Activated T-cell treated with anti-CD3 and anti-CD28 coated beads, Interleukin-2, amount 50 U/mL, for 1 hour (primary cell): ENCODE measurements at places on chromosomes 5 and 9.

DNA sequence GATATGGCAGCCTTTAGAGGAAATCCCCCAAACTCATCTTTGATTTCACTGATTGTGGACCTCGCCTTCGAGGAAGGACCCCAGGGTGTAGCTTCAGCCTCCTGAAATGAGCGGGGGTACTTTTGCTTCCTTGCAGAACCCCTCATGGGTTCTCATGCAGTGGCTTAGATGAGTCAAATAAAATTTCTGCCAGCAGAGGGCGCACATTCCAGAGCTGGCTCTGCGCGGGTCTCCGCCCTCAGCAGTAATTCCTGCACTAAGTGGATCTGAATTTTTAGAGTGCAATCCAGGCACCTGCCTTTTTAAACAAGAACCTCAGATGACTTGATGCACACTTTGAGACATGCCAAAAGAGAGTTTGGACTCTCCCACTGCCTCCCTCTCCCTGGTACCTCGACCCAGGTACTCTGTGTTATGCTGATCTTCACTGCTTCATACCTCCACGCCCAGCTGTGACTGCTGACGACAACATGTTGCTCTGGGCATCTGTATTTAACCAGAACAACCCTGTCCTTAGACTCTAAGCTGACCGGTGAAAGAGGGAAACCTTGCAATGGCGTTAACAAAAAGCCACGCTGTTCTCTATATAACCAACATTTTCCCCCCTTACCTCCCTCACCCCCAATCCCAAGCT is 7.3 kb downstream of the EGFLAM start:
- DNase-seq, result no peak

GRCh38 chr5:122076669-122077365 is 1.2 kb downstream of the LOX start:
- no peak for DNase-seq

DNA sequence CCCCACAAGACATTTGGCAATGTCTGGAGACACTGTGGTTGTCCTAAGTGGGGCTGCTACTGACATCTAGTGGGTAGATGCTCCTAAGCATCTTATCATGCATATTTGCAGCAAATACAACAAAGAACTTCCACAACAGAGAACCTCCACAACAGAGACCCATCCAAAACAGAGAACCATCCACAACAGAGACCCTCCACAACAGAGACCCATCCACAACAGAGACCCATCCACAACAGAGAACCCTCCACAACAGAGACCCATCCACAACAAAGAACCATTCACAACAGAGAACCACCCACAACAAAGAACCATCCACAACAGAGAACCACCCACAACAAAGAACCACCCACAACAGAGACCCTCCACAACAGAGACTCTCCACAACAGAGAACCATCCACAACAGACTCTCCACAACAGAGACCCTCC is 32.8 kb downstream of the ARPC5L start:
- DNase-seq, result peak; percentile 45

- DNase-seq, result peak; percentile 56
Observed at GRCh38 chr9:136312436-136312835, 8.5 kb upstream of the CCDC187 start.

- no peak for DNase-seq
Observed at GRCh38 chr5:66959653-66960052, 236.9 kb downstream of the CD180 start.

- no peak for DNase-seq
Observed at GRCh38 chr9:108813951-108814601, 41.7 kb downstream of the ACTL7B start.

- no peak for DNase-seq
Observed at GRCh38 chr9:85425153-85425611, 316.6 kb downstream of the AGTPBP1 start.

- no peak for DNase-seq
Observed at GRCh38 chr9:72305102-72305546, 59.9 kb downstream of the ZFAND5 start.

GRCh38 chr5:8366266-8366665 is 497.3 kb downstream of the MTRR start:
- DNase-seq, result no peak

DNA sequence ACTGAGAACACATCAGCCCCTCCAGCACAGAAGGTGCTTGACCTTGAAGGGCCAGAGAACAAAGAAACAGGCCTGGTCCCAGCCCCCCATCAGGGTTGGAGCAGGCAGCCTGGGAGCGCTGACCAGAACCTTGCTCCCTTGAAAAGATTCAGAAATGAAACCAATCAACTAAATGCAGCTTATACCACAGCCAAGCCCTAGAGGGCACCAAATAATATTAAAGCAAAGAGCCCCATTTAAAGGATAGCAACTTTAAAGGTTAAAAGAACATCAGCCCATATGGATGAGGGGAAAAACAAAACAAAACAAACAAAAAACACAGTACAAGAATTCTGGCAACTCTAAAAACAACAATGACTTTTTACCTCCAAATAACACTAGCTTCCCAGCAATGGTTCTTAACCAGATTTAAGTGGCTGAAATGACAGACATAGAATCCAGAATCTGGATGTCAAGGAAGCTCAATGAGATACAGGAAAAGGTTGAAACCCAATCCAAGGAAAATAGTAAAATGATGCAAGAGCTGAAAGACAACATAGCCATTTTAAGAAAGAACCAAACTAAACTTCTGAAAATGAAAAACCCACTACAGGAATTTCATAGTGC is 471.9 kb downstream of the MTRR start:
- no peak for DNase-seq

DNA sequence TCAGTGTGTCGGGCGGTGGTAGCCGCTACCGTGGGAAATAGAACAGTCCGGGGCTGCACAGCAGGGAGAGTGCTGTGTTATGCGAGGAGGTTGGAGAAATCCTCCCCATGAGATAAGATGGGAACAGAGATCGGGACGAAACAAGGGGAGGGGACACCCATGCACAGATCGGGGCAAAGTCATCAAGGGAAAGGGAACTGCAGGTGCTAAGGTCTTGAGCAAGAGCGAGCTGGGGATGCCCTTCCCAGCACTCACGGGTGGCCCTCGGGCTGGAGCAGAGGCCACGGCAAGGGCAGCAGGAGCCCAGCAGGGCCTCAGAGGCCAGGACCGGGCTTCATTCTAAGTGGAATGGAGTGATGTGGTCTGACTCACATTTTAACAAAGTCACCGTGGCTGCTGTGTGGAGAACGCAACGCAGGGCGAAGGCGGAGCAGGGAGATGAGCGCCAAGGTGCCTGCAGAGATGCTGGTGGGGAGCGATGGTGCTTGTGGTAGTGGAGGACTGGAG is 7.7 kb downstream of the IL13 start:
- DNase-seq, result no peak

DNA sequence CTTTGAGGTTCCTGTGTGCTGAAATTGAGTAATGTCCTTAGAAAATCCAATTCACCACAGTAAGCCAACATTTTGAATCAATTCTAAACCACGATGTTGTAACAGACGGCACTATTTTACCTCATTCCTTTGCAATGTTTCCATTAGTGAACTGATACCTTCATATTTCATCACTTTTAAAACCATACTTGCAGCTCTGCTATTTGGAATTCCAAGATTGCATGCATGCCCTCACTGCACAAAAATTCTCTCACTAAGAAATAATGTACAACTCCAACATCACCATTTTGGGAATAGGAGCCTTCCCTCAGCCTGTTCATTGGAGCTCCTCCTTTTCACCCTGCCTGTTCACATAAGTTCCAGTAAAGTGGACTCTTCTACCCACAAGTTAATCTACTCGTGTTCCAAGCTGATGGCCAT is 74.8 kb upstream of the TGFBR1 start:
- no peak for DNase-seq

- DNase-seq, result no peak
Observed at GRCh38 chr5:35365758-35366157, 135.5 kb upstream of the PRLR start.

DNA sequence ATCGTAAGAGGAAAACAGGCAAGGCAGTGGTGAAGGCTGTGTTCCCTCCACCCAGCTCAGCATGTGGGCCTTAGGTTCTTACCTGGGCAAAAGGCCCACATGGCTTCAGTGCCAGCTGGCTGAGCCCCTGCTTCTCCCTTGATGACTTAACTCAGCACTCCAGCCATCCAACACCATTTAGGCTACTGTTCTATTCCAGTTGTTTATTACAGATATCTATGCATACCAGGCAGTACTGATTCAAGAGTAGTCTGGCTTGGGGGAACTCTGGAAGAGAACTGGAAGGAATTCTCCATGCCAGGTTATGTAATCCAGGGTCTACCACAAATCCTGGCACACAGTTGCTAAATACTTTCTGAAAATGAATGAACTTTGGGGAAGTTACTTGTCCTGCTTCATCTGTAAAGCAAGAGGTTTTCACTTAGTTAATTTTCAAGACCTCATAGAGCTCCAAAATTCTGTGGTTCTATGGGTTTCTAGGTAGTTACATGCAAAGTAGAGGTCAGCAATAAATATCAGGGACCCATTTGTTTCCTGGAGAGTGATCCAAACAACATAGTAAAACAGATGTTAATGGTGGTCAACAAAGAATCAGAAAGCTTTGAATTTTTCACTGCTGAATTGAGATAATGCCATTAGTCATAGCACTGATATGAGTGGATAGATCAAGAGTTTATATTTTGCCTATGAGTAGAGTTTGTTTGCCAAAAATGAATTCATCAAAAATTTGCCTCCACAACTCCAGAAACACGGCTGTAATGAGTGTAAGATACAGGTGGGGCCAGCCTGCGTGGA is 88.2 kb upstream of the OSMR start:
- DNase-seq, result no peak

- no peak for DNase-seq
Observed at GRCh38 chr9:77472646-77473045, 175.5 kb downstream of the GNA14 start.

DNA sequence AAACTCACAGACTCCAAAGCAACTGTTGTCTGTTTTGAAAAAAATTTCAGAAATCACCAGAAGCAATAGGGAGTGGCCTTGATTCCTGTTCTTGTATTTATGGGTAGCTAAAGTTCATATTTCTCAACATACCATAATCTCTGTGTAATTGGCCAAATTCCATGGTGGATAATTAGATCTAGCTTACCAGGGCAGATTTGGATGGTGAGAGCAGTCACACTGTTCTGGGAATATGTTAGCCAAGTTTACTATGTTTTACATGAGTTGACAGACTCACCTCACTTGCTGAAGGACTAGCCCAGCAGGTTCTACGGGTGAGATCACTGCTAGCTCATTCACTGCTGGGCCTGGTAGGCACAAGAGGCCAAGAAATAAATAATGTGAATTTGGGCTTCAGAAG is 32.7 kb upstream of the CDKN2B start:
- DNase-seq, result no peak

GRCh38 chr5:142977363-142978051 is 207.3 kb downstream of the ARHGAP26 start:
- peak; percentile 37 for DNase-seq

GRCh38 chr5:30991462-30991861 is 202.0 kb upstream of the CDH6 start:
- no peak for DNase-seq

- DNase-seq, result no peak
Observed at GRCh38 chr9:109110329-109111021, 9.3 kb downstream of the TMEM245 start.

DNA sequence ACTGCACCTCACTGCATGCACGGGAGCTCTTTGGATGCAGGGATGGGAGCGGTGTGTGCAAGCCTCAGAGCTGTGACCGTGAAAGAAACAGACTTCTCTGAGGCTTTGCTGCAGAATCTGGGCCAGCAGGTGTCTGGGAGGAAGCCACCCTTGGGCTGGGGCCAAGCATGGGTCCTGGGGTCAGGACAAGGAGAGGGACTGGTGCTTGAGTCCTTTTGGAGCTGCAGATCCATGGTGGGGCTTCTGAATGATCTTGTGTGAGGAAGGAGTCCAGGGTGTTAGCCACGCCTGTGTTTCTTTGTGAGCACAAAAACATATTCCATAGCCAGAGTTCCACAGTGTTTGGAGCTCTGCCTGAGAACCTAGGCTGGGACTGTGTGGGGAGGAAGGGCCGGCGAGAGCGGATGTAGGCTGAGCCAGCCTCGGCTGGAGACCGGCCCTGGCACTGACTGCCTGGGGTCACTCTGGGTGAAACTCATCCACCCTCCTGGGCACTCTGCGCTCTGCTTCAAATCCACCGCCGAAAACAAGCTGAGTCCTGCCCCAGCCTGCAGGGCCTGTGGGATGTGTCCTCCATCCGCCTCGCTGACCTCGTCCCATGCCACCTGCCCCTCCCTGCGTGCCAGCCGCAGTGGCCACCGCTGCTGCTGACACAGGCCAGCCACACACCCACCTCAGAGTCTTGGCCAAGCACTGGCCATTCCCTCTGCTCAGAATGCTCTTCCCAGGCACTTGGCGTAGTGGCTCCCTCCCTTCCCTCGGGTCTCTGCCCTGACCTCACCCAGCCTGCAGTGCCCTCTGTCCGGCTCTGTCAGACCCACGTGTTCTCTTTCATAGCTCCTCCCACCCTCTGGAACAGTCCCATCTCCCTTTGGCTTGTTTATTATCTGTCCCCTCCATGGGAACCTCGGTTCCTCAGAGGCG is 26.7 kb downstream of the ERGIC1 start:
- DNase-seq, result no peak

GRCh38 chr5:1736889-1737711 is 62.5 kb downstream of the MRPL36 start:
- no peak for DNase-seq

- DNase-seq, result no peak
Observed at GRCh38 chr5:83026930-83027687, 50.1 kb downstream of the TMEM167A start.

- no peak for DNase-seq
Observed at GRCh38 chr5:16891033-16891432, 45.1 kb downstream of the MYO10 start.

DNA sequence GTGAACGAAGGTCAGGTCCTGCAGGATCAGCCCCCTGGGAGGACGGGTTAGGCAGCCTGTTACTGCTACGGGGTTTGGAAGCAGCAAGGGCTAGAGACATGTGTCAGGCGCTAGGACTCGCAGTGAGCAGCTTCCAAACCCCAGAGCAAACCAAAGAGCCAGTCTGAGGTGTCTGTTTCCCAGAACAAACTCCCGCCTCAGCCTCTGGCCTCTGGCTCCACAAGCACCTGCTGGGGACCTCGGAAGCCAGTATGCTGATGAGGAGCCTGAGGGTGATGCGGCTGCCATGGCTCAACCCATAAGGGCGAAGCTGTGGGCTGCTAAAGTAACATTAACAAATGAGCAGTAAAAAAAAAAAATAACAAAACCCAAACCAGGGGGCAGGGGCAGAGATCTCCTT is 35.0 kb downstream of the PRRT1B start:
- no peak for DNase-seq

DNA sequence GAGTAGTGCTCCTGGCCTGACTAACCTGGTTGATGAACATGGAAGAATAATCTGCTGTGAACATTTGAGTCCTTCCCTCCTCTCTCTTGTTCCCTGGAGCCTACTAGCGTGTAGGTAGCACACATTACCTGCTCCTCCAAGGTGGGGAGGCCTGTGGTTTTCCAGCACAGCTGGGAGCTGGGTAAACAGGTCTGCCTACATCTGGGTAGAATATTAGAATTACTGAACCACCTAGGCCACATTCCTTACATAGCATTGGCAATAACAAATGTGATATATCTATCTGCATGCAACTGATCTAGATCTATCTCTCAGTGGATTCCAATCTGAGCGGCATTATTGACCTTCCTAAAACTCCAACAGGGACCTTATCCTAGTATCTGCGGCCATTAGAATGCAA is 151.0 kb upstream of the ZNF366 start:
- DNase-seq, result no peak

GRCh38 chr5:62287237-62287636 is 18.8 kb upstream of the KIF2A start:
- DNase-seq, result no peak

- no peak for DNase-seq
Observed at GRCh38 chr5:31197183-31197582, 3.7 kb downstream of the CDH6 start.

- no peak for DNase-seq
Observed at GRCh38 chr5:126462239-126463014, 39.2 kb downstream of the GRAMD2B start.

- DNase-seq, result no peak
Observed at GRCh38 chr5:56535347-56535746, 280.0 kb upstream of the MAP3K1 start.
